ENCODE measurements at places on chromosomes 3 and 15.

DNA sequence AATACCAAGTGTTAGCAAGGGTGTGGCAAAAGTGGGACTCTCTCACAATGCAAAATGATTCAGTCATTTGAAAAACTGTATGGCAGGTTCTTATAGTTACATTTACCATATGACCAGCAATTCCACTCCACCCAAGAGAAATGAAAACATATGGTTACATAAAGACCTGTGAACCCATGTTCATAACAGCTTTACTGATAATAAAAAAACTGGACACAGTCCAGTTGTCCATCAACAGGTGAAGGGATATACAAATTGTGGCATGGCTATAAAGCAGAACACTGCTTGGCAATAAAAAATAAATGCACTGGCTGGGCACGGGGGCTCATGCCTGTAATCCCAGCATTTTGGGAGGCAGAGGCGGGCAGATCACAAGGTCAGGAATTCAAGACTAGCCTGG lies 30.8 kb downstream of the RAD18 start:
- DNase-seq, result no peak

DNA sequence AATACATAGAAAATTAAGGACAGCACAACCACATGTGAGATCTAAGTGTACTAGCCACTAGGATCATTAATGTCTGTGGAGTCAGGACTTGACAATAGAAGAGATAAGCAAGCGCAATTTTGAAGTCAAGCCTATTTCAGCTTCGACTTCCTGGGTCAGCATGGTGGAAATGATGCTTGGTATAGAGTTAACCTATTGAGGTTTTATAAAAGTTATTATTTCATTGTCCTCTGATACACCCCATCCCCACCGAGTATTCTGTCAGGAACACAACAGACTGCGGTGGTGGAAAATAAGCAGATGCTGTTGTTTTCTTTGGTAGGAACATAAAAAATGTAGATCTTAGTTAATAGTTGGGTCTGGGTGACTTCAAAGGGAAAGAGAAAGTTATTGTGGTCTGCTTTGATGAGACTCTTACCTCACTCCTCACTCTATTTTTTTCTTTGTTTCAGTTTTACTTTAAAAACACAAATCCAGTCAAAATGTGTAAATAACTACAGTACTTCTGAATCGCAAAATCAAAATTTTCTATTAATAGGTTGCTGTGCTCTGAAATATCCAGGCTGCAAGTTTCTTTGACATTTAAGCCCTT lies 82.1 kb downstream of the IL5RA start:
- DNase-seq, result no peak

DNA sequence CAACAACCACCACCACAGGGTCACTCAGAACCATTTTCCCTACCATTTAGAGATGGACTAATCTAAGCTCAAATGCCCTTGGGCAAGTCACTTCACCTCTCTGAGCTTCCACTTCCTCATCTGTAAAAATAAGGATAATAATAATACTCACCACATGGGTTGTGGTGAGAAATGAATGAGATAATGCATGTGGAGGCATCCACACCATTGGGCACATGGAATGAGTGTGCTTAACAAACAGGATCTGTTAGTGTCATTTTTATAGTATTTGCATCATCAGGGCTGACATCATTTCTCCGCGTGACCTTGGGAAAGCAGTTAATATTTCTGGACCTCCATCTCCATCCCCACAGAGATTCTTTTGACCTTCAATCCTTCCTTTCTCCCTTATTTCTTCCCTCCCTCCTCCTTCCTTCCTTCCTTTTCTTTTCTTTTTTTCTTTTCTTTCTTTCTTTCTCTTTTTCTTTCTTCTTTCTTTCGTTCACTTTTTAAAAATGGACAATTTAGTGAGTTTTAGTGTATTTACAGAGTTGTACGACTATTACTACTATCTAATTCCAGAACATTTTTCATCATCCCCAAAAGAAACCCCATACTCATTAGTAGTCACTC lies 7.7 kb upstream of the RFT1 start:
- DNase-seq, result no peak

DNA sequence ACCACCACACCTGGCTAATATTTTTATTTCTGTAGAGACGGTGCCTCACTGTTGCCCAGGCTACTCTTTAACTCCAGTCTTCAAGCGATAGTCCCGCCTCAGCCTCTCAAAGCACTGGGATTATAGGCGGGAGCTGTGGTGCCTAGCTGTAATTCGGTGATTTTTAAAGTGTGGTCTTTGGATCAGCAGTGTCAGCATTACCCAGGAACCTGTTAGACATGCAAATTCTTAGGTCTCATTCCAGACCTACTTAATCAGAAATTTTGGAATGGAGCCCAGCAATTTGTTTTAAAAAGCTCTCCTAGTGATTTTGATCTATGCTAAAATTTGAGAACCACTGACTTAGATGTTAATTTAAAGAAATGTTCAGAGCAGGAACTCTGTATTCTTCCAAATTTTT lies 51.9 kb downstream of the GOLM2 start:
- DNase-seq, result no peak

GRCh38 chr3:189714991-189715961 lies 84.1 kb downstream of the TP63 start:
- DNase-seq, result no peak

DNA sequence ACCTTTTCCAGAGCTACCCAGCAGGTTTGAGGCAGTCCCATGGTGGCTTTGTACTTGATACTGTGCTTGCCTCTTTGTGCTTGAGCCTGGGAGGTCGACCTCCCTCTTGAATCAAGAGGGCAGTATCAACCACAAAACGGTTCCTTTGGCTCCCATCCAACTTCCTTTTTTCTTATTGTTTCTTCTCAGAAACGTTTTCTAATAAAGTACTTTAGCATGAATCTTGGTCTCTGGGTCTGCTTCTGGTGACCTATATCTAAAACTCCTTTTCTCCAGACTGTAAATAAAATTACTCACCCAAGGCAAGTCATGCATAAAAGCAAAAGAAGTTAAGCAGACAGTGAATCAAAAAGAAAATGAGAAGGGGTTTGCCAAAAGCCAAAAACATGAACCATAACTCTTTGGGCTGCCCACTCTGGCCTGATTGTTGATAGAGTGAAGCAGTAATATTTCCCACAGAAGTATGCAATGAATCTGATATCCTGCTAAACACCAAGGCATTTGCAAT lies 112.2 kb upstream of the SLC4A7 start:
- no peak for DNase-seq

GRCh38 chr3:176159796-176160195 lies 1037.5 kb downstream of the TBL1XR1 start:
- DNase-seq, result no peak

- no peak for DNase-seq
Observed at GRCh38 chr3:170741756-170742529, 128.1 kb downstream of the RPL22L1 start.

DNA sequence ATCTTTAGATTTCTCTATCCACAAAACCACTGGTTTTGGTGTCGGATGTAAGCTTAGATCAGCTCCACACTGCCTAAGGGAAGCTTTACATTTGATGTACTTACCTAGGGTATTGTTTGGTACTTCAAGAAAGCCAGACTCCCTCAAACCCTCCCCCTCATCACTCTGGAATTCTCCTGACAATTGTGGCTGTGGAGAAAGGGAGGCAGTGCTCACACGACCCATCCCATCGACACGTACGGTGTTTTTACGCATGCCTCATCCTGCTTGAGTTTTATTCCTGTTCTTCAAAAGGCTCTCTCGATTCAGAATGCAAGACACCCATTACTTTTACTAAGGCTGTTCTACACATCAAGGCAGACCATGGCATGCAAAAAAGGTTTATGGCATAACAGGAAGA lies 67.3 kb upstream of the ONECUT1 start:
- no peak for DNase-seq

DNA sequence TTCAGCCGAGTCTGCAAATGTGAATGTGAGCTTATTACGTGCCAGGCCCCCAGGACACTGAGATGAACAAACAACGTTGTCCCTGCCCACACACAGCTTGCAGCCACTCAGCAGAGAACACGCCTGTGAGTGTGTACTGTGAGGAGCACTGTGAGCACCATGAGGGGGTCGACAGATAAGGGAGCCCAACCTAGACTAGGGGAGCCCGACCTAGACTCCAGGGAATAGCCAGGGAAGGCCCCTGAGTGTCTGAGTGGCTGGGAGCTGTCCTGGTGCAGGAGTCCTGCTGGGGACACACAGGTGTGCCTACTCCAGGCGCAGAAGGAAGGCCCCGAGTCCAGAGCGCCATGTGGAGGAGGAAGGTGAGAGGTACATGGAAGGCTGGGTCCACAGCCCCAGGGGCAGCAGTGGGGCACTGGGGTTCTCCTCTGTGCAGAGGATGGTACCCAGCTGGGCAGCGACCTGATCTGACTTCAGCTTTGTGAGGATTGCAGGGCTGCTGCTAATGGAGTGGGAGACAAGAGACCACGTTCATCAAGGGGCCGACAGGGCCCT lies 36.5 kb downstream of the MGLL start:
- no peak for DNase-seq

DNA sequence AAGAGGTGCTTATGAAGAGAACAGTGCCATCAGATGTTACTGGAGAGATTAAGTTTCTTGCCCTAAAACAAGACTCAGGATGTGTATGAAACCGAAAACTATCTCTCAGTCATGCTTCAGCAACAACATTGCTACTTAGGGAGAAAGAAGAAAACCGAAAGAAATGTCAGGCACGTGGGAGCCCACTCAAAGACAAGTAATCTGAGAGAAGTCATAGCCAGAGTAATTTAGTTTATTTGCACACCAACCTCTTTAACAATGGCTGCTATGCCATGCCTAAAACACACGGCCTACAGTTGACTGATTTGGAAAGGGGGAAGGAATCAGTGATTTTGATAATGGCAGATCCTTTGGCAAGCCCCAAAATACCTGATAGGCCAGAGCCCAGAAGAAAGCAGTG lies 162.9 kb downstream of the TIGIT start:
- no peak for DNase-seq

DNA sequence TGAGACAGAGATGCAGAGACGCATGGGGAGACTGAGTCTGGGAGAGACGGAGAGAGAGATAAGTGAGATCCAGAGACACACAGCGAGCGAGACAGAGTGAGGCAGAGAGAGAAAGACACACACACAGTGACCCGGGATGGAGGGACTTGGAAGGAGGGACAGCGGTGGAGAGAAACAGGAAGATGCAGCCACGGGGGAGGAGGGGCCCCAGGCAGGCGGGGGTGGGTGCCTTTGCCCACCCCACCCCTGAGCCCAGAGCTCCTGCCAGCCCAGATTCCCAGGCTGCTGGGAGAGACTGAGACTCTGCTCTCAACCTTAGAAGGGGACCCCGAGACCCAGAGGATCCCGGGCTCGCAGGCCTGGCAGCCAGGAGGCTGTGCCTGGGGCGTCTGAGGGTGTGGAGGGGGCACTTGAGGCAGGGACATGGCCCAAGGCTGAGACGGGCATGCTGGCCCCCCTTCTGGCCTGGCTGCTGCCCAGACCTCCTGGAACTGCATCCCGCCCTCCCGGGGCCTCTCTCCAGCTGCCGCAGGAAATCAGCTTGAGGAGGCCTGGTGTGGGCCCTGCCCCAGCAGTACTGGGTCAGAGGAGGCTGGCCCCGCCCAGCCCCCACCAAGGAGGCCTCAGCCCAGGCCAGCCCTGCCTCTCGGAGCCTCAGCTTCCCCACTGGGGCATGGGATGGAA lies 18.1 kb downstream of the H1-8 start:
- no peak for DNase-seq

- DNase-seq, result no peak
Observed at GRCh38 chr3:164375538-164375937, 702.8 kb downstream of the SI start.

DNA sequence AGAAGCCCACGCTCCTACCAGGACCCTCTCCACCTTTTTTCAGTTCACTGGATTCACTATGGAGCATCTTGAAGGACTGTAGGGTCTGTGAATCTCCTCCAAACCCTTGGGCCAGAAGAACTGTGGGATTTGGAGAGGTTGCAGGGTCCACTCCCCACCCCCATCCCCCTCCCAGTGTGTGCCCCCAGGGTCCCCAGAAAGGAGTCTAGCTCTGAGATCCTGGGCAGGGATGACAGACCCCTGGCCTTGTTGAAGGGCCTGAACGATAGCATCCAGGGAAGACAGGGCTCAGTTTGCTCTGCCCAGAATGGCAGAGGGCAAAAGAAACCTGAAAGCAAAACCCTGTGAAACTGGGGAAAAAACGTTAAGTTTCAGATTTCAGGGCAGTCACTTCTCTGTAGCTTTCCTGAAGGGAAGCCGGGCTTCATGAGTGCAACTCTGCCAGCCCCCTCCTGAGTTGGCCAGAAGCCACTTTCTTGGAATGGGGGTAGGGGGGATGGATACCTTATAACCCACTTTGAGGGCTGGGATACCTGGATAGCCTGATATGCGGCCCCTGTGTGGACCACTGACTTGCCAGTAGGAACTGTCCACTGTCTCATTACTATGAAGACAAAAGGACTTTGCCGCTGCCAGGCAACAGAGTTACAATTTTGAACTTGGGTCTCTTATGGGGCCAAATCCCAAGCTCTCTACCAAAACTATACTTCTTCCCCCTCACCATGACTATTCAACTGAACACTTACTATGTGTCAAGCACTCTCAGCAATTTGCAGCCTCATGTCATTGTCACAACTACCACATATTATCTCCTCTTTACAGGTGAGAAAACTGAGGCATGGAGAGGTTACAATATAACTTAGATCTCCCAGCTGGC lies 1.6 kb upstream of the CISH start:
- DNase-seq, result no peak

GRCh38 chr3:169354774-169355501 lies 308.6 kb downstream of the MECOM start:
- no peak for DNase-seq

GRCh38 chr3:195823999-195824398 lies 12.3 kb upstream of the MUC4 start:
- DNase-seq, result no peak

DNA sequence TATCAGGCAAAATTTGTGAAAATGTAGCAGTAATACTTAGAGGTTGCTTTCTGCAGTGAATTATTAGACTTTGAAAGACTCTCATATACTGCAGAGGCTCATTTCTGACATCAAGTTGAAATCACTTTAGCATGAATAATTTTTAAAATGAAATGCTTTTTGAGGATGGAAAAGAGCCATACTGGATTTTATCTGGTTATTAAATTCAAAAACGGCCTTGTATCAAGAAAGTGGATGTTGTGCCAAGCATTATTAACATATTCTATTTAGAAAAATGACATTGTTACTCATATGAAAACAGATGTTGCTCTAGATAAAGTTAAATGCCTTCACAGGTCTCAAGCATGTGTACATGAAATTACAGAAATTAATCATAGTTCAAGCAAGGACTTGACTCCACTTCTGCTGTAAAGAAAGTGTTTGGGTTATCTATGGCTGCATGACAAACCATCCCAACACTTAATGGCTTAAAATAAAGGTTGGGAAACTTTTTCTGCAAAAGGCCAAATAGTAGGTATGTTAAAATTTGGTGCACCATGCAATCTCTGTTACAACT lies 64.5 kb upstream of the ZNF280D start:
- no peak for DNase-seq

GRCh38 chr15:98896802-98897732 lies 110.5 kb downstream of the PGPEP1L start:
- no peak for DNase-seq

Data from stimulated activated CD4-positive, alpha-beta T cell treated with anti-CD3 and anti-CD28 coated beads, Interleukin-15, amount 100 ng/mL, for 1 hour (primary cell).